ENCODE measurements at places on chromosomes 5 and 9.

DNA sequence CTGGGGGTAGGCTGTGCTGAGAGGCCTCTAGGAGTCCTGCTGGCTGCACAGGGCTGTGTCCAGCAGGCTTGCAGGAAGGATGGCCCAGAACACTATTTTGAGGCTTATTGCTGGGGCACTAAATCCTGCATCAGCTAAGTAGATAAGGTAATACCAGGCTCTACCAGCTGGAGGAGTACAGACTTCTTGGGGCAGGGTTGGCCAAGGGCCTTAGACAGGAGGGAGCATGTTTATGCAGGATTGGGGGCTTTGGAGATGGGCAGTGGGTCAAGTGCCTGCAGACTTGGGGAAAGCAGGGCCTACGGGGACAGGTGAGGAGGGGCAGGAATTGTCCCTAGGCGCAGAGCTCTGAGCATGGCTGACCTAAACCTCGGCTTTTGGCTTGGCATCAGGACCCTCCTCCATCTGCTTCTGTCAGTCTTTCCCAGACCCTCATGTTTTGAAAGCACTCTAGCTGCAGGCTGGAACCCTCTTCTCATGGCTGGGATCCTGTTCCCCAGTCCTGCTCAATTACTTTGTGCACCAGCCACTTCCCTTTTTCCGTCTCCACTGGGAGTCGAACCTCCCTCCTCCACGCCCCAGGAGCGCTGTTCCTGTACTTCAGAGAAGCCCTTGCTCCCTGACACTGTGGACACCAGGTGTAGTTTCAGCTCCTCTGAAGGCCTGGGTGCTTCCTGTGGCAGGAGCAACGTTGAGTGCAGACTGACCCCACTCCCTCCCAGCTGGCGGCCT, 61.0 kb upstream of the SPTLC1 start:
- peak; percentile 5 for DNase-seq

- DNase-seq = peak; percentile 18
These were observed 2.4 kb downstream of the BBLN start for GRCh38 chr9:128162215-128163026.

- no peak for DNase-seq
These were observed 525.0 kb downstream of the NR2F1-AS1 start for GRCh38 chr5:93055971-93056370.

DNA sequence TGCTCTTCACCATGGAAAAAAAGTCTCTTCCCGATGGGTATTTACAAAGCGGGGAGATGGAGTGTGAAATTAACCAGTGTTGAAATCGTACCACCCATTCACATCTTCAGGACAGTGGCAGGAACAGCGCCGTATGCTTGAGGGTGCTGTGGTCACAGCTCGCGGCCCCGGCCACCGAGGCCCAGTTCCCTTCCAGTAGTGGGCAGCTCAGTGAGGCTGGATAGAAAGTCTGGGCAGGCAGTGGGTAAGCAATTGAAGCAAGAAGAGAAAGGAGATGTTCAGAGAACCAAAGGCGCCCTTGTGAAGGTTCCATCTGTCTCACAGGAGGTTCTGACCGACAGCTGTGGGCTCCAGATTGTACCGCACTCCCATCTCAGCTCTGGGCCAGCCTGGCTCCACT, 59.1 kb downstream of the SECISBP2 start:
- DNase-seq = no peak

- no peak for DNase-seq
These were observed 220.0 kb upstream of the ADAMTSL1 start for GRCh38 chr9:18253950-18254349.

- DNase-seq = peak; percentile 60
These were observed 118.7 kb upstream of the CCDC112 start for GRCh38 chr5:115415143-115415491.

DNA sequence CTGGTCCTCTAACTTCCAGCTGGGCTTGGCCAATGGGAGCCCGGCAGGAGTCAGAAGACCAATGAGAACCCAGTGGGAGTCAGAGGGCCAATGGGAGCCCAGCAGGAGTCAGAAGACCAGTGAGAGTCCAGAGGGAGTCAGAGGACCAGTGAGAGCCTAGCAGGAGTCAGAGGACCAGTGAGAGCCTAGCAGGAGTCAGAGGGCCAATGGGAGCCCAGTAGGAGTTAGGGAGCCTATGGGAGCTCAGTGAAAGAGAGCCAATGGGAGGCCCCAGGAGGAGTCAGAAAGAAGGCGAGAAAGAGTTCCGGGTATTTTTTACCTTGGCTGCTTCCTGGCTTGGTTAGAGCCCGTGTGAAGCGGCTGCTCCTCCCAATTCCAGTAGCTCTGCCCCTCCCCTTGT, 191.0 kb downstream of the GABBR2 start:
- DNase-seq = no peak

GRCh38 chr5:93164690-93165089, 416.3 kb downstream of the NR2F1-AS1 start:
- peak; percentile 57 for DNase-seq

- peak; percentile 100 for DNase-seq
These were observed 41.1 kb downstream of the FGF1 start for GRCh38 chr5:142644640-142645361.

DNA sequence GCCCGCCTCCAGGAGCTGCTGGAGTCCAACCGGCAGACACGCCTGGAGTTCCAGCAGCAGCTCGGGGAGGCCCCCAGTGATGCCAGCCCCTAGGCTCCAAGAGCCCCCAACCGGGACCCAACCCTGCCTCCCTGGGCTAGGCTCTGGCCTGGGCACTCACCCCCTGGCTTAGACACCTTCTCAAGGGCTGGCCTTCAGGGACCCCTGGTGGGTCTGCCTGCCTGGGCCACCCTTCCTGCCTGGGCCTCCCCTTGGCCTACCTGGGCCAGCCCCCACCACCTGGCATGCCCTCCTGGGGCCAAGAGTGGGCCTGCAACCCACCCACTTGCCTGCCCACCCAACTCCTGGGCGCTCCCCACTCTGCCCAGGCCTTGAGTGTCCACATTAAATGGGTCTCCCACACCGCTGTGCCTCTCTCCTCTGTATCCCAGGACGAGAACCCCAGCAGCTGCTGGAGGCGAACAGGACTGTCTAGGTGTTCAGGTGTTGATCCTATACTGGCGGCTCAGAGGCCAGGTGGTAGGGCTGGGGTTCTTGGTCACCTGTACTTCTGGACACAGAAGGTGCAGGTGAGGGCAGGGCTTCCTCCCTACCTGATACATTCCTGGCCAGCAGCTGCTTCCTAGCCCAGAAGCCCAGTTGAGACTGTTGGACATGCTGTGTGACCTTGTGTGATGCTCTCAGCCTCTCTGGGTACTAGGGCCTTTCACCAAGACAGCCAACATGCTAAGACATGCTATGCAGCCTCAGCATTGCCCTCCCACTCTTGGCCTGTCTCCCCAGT, 3.6 kb downstream of the BBLN start:
- no peak for DNase-seq

- peak; percentile 83 for DNase-seq
These were observed 33.0 kb upstream of the SLC25A51 start for GRCh38 chr9:37936965-37937364.

DNA sequence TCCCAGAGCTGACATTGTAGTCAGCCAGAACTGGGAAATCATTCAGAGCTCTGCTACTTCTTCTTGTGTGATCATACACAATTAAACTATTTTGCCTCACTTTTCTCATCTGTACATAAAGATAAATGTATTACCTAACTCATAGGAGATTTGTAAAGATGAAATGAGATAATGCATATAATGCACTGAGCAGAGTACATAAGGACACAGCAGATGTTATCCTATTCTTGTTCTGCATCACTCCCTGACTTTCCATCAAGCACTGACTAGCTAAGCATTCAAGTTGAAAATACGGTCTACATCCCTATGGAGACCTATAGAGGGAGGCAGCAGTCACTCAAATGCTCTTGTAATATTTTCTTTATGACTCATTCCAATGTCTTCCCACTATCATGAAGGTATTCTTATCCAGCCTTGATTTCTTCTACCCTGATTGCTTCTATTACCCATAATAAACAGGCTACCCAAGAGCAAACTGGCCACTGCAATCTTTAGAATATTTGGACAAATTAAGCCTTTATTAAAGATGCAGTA, 16.3 kb upstream of the PRR16 start:
- peak; percentile 75 for DNase-seq

- DNase-seq = peak; percentile 80
These were observed 809 bp downstream of the HNRNPAB start for GRCh38 chr5:178204935-178205748.

DNA sequence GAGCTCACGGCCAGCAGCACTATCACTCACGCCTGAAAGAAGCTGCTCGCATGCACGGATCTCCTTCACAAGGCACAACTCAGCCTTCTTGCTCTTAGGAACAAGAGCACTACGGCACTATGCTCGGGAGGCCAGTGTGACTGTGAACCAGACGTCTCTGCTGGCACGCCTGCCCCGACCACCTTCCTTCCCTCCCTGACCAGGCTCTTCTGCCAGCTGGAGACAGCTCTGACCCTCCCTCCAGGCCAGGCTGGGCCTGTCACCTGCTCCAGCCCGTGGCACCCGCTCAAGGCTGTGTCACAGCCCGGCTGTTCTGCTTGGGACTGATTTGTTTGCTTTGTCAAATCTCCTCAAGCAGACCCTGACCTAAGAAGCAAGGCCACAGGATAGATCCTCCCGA, 7.0 kb downstream of the TBC1D9B start:
- DNase-seq = no peak

DNA sequence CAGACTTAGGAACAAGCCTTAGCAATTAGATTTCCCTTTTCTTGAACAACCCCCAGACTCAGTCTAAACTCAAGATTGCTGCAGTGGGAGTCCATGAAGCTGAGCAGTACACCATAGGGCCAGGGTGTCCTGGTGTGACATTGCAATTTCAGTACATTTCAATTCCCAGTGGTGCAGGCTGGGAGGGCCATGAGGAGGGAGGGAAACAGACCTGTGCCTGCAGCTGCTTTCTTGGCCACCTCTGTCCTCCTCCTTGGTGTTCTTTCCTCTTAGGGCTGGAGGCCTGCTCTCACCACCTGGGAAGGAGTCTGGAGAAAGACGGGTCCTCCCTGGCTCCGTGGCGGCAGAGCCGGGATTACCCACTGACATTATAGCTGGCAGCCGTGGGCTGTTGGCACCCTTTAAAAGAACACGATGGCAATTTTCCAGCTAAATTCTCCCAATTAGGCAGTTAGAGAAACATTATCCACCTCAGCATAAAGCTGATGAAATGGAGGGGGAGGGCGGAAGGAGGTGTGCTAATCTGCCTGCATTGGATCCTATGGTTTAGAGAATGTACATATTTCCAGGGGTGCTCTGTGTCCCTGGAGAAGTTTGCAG, 186.4 kb downstream of the SLIT3 start:
- DNase-seq = no peak

DNA sequence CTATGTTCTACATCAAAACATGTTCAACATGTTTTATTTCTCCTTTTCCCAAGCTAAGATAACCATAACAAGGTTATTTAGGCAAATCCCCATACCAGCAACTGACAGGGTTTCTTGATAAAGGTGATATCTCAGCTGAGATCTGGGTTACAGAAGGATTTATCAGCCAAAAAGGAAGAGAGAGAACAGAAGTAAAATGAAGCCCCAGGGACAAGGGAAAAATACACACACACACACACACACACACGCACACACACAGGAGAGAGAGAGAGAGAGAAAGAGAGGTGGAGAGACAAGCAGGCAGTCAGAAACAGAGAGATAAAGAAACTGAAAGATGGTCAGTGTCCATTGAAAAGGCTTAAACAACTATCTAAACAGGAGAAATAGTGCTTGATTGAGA, 19.7 kb upstream of the MLLT3 start:
- no peak for DNase-seq

DNA sequence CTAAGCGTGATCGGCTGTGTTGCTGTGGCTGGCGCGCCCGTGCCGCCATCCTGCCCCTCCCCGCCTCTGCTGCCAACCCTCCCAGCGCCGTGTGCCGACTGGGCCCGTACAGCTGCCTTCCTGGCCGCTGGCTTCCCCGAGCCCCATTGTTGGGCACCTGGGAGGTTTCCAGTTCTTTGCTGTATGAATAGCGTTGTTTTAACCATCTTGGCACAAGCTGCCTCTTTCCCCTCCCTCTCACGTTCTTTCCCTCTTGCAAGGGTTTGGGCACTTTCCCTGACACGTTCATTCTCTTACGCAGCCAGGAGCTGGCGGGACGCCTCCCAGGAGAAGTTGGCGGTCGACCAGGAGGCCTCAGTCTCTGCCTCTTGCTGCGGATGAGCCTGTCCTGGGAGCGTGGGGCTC, 43.1 kb upstream of the RXRA start:
- peak; percentile 60 for DNase-seq

- no peak for DNase-seq
These were observed 16.3 kb upstream of the DPM2 start for GRCh38 chr9:127953768-127954505.

GRCh38 chr5:154303133-154303532, 112.6 kb downstream of the GALNT10 start:
- no peak for DNase-seq

GRCh38 chr5:29412979-29413378, 1780.5 kb upstream of the CDH6 start:
- DNase-seq = no peak

DNA sequence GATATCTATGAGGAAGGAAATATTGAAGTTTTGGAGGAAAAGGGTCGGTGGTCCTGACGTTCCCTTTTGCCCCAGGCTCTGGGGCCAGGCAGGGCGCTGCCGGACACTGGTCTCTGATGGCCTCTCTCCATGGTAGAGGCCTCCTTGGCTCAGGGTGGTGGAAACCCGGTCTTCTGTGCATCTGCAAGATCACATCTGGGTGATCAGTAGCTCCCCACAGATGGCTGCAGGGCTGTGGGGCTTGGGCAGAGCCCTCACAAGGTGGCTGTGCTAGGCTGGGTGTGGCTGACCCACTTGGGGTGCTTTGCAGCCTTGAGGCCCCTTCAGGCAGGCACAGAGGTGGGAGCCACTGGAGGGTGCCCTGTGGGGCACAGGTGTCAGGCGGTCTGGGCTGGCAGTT, 53.9 kb upstream of the RNU6ATAC start:
- DNase-seq = no peak

DNA sequence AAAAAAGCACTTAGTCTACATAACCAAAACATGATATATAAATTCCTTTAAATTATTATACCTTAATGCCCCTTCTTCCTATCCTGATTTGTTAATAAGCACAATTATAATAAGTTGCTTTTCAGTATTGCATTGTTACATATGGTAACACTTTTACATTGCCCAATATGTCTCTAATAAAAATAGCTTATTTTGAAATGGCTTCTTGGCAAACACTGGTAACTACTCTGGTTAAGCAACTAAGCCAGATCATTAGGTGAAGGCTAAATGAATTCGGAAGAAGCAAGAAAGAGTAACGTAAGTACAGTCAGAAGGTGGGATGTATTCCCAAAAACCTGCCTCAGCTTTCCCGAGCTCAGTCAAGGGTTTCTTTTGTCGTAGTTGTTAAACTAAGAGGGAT, 85.3 kb downstream of the TTC39B start:
- DNase-seq = no peak

- no peak for DNase-seq
These were observed 102.3 kb upstream of the IL6ST start for GRCh38 chr5:56097055-56097454.

Measured in fibroblast of skin of back (primary cell).